Activated gamma-delta T cell (primary cell): ENCODE measurements at places on chromosomes 2 and 18.

DNA sequence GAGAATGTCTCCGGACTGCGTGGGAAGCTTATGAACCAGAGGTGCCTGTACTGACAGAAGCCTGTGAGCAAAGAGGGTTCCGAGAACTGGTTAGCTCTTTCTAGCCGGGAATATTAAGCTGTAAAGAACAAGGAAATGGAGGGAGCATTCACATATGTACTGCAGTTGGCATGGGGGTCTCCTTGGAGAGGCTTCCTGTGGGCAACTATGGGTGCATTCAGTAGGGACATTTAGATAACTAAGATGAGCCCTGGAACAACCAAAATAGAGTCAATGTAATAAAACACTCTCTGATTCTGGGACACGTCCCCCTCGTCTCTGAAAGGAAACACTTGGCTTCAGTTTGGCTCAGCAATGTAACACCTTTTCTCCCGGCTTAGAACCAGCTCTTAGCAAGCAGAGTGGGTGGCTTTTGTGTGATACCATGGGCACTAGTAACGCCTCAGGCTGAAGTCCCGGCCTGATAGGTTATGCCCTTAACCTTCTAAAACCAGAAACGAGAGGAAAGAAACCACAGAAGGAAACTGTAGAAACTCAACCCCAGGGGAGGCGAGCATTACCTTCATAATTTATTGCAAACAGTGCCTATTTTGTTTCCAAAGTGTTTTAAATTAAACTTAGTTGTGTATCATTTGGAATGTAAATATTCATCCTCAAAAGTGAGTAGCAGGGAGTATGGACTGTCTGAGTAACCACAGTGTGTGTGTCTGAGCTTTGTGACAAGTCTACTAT is 48.8 kb upstream of the LPIN2 start:
- no peak for DNase-seq

GRCh38 chr2:65620026-65620425 is 187.6 kb upstream of the SPRED2 start:
- DNase-seq, result no peak

- no peak for DNase-seq
Measured at GRCh38 chr18:48783616-48784520, 166.9 kb downstream of the SMAD7 start.

GRCh38 chr18:6405237-6406074 is 9.3 kb downstream of the L3MBTL4 start:
- no peak for DNase-seq

GRCh38 chr2:176157499-176158185 is 535 bp downstream of the HOXD3 start:
- no peak for DNase-seq

GRCh38 chr2:101574622-101575021 is 99.7 kb upstream of the RFX8 start:
- DNase-seq, result no peak

GRCh38 chr18:78977637-78978348 is 1.8 kb upstream of the SALL3 start:
- no peak for DNase-seq

DNA sequence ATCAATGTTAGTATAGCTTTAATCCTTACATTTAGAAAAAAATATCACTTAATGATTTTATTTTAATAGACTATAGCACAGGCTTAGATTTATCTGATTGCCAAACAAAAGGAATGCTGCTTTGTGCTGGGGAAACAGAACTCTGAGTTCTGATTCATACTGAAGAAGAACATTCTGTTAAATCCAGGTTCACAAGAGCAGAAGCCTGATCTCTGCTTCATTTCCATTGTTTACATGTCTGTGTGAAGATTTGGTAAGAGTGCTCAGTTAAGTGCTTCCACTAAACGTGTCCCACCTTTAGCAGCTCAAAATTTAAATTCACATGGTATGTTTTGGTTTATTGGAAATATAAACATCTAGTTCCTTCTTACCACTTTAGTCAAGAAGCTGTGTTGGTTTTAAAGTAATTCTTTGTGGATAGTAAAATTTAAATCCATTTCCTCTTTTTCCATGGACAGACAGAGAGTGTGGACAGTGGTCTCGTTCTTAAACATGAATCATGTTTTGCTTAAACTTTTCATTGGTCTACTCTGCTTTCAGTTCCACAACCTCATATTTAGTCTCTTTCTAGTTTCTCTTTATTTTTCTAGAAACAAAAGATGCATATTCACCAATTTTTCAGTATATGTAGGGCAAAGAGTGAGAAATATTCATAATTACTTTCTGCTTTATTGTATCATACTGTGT is 59.1 kb downstream of the NYAP2 start:
- no peak for DNase-seq

DNA sequence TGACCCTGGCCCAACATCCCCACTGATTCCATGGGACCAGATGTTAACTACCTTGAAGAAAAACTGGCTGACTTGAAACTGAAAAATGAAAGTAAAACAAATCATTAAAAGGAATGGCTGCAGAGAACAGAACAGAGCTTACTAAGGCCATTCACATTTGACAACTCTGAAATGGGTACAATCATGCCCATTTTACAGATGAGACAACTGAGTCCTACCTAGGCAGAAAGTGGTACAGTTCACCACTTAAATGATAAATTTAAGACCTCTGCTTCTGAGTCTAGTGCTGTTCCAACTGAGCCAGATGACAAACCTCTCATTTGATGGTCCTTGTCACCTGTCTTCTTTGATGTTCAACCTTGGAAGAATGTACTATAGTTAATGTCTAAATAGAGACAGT is 65.8 kb downstream of the THNSL2 start:
- no peak for DNase-seq

- no peak for DNase-seq
Measured at GRCh38 chr2:111201214-111201613, 80.5 kb downstream of the BCL2L11 start.

GRCh38 chr2:189168856-189169499 is 10.6 kb downstream of the COL5A2 start:
- DNase-seq, result no peak

- no peak for DNase-seq
Measured at GRCh38 chr2:176447616-176448015, 178.4 kb downstream of the MTX2 start.

DNA sequence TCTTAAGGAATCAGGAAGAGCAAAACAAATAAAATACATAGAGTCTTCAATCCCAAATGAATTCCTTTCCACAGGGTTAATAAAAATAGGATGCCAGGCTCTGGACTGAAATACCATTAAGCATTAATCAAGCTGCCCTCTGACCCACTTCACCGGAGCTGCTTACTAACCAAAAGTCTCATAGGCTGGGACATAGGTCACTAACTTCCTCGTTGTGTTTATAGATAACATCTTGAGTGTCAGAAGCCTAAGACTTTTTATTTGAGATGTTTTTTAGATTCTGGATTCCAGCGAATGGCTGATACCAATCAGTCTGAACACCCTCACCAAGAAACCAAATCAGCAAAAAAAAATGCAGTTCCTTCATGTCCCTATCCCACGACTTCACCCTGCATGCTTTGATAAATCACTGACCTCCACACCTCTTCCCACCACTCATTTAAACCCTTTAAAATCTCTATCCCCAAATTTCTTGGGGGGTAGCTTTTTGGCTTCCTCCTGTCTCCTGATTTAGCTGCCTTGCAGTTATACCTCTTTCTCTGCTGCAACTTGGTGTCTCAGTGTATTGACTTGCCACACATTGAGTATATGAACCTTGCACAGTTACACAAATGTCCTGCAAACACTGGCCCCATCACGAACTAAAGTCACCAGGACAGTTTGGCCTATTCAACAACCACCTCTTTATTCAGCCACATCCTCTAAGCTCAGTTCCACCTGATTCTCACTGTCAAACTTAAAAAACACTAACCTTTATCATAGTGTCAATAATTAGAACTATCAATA is 399.3 kb downstream of the METTL4 start:
- DNase-seq, result no peak

GRCh38 chr2:223474893-223475292 is 127.3 kb downstream of the SCG2 start:
- DNase-seq, result no peak

GRCh38 chr2:48113767-48114166 is 207.5 kb upstream of the FBXO11 start:
- DNase-seq, result no peak

DNA sequence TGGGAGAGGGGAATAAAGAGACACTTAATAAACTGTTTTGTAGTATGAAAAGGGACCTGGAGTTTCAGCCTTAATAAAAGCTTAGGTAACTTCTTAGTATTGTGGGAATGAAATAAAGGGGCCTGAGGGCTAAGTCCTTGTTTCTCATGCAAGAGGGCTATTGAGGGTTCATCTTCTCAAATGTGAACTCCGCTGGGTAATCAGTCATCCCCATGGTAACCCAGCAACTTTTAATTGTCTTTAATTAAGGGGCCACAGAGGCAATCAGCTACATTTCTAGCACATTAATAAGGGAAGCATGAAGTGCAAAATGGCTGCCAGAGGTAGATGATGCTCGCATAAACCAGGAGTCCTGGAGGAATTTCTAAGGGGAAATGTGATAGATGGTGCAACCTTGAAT is 1784.2 kb upstream of the CELF4 start:
- no peak for DNase-seq

DNA sequence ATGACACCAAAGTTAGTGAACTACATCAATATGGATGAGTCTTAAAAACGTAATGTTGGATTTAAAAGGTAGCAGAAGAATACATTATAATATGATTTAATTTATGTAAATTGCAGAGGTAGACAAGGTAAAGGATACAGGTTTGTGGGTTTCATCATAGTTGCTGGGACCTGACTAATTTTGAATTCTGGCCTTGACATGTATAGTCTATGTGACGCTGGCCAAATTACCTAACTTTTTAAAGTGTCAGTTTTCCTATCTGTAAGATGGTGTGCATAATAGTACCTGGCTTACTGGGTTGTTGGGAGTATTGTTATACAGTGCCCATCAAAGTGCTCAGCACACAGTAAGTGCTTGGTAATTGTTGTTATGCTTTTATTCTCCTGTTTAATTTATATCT is 34.5 kb downstream of the GALNT1 start:
- no peak for DNase-seq

- DNase-seq, result no peak
Measured at GRCh38 chr2:39437522-39438296, 624 bp upstream of the MAP4K3 start.

- DNase-seq, result no peak
Measured at GRCh38 chr18:32337821-32338220, 132.9 kb downstream of the GAREM1 start.
